Fibroblast of villous mesenchyme (primary cell): ENCODE measurements at places on chromosomes 16 and 17. TPM values are rescaled to one million over a fixed set of nuclear protein-coding genes. Genes with fewer than 3 reads are reported as not detected.

GRCh38 chr17:17417718-17418181, 59.0 kb upstream of the MED9 start:
- peak; percentile 92 for DNase-seq

DNA sequence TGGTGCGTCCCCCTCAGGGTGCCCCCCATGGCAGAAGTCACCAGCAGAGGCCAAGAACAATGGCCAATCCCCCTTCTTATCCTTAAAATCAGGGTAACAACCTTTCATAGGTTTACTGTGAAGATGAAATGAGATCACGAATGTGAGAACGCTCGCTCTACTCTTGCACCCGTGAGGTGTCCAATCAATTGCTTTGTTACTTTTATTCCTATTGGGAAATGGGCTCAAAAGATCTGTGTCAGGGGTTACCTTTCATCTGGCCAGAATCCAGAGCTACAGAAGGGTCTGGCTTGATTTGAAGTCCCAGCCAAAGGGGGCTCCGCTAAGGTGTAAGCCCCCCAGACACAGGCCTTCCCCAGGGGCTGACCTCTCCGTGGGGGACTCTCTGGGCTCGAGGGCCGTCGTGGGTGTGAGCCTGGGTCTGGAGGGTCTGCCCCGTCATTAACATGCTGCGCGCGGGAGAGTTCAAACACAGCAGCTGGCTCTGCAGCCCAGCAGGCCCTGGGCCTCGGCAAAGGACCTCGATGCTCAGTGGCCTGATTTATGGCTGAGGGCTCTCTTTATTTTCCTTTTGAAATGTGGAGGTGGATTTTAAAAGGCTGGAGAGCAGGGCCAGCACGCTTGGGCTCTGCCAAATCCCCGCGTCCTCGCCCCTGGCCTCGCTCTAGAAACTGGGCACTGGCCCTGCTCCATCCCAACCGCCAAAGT, 10.4 kb downstream of the ABR start:
- no peak for DNase-seq

DNA sequence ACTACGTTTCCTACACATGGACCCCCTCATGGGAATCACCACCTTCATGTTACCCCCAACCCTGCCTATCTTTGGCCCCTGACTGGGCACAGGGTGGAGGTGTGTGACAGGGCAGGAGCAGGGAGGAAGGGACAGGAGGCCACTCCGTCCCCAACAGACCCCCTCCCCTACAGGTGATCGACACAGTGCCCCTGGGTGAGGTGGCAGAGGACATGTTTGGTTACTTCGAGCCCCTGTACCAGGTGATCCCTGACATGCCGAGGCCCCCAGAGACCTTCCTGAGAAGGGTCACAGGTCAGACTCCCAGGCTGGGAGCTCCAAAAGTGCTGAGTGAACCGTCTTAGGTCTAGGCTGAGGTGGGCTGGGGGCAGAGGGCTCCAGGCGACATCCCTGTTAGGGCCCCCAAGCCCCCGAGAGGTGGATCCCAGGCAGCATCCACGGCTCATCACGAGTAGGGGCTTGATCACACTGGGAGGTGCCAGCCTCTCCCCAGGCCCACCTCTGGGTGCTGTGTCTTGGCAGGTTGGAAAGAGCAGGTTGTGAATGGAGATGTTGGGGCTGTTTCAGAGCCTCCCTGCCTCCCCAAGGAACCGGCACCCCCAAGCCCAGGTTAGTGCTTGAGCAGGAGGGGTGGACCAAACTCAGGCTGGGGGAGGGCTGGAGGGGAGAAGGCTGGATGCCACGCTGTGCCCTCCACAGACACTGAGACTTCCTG, 1.5 kb downstream of the ACBD4 start:
- DNase-seq = no peak

GRCh38 chr16:24208710-24209109, 47.4 kb upstream of the CACNG3 start:
- DNase-seq = no peak

DNA sequence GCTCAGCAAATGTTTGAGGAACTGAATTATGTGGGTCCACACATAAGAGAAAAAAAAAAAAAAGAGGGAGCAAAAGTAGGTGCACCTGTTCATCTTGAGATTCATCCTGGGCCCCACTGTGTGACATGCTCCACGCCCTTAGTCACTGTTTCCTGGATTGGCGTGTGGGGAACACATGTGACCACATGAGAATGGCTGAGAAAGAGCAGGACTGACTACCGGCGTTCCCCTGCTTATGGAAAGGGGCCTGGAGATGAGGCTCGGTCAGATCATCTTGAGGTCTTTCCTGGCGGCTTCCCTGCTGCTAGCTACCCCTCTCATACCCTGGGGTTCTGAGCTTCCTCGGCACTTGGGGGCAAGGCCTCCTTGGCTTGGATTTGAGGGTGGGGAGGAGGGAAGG, 3.9 kb downstream of the DEXI start:
- no peak for DNase-seq

Gene VMO1
- 0.64 TPM in 1 of 2 replicates, not detected in the other for total RNA-seq

Gene SLC9A5
- 1.9 and 2.2 TPM in 2 replicates for total RNA-seq

Gene NPW
- 0.32 and 1.3 TPM in 2 replicates for total RNA-seq

Gene DNAH3
- total RNA-seq = under 0.01 TPM in 2 replicates
